ENCODE measurements at places on chromosomes 2 and 18.

- DNase-seq = no peak
These were observed 182.9 kb upstream of the ID2 start for GRCh38 chr2:8498994-8499393.

DNA sequence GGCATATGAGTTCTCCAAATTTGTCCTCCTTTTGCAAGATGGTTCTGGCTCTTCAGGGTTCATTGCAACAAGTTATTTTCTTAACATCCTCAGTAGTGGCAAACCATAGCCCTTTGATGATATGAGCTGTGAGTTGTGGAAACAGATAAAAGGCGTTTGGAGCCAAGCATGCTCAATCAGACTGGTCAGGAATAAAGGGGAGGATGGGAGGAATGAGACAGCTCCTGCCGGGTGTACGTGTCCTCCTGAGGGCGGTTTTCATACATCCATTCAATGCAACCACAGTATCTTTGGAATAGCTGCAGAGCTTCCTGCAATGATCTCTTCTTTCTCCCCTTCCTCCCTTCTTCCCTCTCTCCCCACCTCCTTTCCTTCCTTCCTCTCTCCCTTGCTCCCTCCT lies 245.8 kb downstream of the GLI2 start:
- no peak for DNase-seq

DNA sequence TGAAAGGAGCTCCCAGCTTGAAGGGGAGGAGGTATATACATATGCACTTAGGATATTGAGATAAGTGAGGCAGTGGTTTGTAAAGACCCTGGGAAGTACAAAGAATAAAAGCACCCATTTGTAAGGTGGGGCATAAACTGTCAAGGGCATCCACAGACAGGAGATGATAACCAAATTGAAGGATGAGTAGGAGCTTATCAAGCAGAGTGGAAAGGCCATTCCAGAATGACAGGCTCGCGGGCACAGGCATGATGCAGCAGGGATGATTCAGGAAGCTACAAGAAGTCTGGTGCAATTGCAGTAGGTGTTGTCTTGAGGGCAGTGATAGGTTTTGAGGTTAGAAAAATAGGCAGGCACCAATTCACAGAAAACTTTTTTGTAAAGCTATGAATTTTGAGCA lies 504.8 kb downstream of the PIK3C3 start:
- DNase-seq = no peak

GRCh38 chr18:51278045-51278649 lies 80.7 kb upstream of the MEX3C start:
- DNase-seq = no peak

DNA sequence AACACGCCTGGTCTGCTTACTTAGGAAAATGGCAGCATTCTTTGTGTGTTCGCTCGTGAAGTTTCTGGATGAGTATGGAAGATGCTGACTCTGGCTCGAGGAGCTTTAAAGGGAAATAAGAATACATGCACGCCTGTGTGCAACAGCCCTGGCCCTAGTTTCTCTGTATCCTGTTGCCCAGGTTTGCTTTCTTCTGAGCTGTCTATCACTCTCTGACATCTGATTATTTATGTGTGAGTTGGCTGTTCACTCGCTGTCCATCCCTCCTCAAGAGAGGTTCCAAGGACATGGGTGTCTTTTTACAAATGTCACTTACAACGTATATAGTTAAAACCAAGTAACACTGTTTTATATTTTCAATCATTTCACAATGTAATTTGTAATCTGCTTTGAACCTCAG lies 16.0 kb downstream of the SLC9A2 start:
- DNase-seq = no peak
